ENCODE measurements at places on chromosomes 11 and 22.

- DNase-seq, result no peak
These were observed 49.5 kb downstream of the ARFGAP2 start for GRCh38 chr11:47127213-47127612.

DNA sequence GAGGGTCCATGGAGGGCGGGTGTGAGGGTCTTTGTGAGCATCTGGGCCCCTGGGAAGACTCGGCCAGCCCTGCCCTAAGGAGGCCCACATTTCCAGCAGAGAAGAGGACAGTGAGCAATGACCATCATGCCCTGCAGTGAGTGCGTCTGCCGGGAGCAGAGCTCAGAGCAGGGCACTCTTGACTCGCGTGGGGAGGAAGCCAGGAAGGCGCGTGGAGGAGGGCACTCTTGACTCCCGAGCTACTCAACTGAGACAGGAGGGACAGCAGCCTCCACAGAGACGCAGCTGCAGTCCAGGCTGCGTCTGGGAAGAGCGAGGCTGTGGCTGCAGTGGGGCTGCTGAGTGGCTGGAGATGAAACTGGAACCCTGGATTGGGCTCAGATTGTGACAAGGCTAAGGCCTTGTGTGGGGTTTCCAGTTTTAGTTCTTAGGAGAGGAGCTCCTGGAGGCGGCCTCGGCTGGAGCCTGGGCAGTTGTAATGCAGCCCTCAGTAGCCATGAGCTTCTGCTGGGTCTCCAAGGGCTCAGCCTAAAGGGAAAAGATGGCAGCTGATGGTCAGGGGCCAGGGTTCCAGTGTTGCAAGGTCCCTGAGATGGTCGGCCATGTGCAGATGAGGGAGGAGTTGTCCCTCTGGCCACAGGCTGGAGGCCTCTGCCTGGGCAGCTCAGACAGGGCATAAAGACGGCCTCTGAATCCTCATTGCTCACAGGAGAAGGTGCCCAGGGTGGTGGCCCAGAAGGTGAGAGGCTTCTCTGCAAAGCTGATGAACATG, 264.7 kb upstream of the B3GAT1 start:
- DNase-seq, result no peak

GRCh38 chr11:64093233-64094039, 57.7 kb downstream of the FLRT1 start:
- DNase-seq, result peak; percentile 27

- DNase-seq, result no peak
These were observed 1181.6 kb downstream of the TBC1D22A start for GRCh38 chr22:47943729-47944700.

DNA sequence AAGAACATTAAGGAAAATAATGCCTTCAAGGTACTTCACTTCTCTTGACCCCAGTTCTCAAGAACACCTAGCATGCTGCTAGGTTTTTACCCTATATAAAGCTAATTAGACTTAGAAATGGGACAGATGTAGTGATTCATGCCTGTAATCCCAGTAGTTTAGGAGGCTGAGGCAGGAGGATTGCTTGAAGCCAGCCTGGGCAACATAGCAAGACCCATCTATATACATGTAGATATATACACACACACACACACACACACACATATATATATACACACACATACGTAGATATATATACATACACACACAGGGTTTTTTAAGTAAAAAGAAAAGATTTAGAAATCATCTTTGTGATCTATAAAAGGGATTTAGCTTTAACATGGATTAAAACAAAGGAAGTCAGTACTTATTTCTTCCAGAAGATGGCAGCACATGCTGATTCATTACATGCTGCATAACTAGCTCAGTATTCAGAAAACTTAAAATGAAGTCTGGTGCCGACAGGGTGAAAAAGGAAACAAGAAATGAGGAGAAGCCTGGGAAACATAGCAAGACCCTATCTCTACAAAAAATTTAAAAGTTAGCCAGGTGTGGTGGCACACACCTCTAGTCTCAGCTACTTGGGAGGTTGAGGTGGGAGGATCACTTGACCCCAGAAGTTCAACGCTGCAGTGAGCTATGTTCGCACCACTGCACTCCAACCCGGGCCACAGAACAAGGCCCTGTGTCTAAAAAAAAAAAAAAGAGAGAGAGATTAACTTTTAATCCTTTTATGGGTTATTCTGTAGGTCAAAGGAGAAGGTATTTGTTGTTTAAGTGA, 28.5 kb upstream of the RBX1 start:
- peak; percentile 26 for DNase-seq

- DNase-seq, result peak; percentile 15
These were observed 1.0 kb downstream of the FJX1 start for GRCh38 chr11:35619116-35619854.

DNA sequence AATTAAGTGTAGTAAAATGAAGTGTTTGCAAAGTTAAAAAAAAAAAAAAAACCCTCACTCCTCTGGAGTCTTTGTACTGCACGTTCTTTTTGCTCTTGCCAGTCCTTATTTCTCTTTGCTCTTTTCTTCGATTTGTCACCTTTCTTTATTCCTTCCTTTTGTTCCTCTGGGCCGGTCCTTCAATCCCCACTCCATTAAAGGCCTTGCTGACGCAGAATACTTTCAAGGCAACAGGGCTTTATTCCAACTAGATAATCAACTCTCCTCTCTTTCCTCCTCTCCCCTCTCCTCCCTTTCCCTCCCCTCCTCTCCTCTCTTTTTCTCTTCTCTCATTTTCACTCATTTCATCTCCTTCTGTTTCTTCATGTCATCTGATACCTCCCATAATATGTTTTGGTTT, 138.2 kb upstream of the NTM start:
- no peak for DNase-seq

DNA sequence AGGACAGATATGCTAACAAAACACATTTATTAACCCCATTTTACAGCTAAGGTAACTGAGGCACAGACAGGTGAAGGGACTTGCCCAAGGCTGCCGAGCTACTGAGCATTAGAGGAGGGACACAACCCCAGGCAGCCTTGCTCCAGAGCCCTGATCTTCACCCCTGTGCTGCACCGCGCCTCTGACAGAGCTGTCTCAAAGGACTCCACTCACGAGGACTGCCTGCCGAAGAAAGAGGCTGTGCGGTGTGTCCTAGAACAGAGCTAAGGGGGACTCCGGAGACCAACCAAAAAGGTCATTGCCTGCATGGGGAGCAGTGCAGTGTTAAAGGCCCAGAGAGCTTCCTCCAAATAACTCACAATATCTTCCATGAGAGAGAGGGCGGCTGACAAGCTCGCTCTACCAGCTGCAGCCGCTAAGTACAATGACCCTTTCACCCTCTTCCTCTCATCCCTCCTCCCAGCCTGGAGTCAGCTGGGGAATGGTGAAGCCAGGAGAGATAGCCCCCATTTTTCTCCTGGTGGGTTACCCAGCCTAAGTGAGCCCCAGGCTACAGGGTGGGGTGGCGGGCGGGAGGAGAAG, 119.2 kb downstream of the DSCAML1 start:
- no peak for DNase-seq

GRCh38 chr11:12784987-12785386, 110.8 kb downstream of the TEAD1 start:
- DNase-seq, result no peak

DNA sequence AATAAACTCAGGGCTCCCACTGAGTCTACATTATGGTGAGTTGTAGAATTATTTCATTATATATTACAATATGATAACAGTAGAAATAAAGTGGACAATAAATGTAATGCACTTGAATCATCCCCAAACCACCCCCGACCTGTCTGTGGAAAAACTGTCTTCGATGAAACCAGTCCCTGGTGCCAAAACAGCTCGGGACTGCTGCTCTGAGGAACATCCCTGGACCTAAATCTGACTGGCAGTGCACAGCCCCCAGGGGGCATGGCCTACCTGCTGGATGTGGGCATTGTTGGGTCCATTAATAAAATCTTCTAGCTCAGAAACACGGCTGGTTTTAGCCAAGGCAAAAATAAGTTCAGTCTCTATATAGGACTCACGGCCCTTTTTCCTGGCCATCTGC, 29.3 kb upstream of the SLC25A1 start:
- no peak for DNase-seq

DNA sequence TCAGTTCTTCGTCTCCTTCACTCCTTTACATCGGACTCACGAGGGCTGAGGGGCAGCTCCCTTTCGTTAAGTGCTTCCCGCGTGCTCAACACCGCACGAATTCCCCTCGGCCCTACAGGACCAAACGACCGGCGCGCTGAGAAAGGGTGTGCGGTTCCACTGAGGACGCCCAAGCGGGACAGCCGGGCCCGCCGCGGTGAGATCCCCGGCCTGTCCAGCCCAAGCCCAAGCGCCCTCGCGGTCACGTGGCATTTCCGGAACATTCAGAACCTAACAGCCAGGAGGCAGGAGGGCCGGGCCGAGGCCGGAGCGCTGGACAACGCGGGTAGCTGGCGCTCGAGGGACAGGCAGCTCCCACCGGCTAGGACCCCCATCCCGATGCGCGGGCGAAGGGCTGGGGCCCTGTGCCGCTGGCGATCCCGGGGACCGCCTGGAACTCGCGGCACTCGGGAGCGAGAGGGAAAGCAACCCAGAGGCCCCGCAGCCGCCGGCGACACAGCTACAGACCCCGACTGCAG, 737 bp upstream of the STIP1 start:
- DNase-seq, result no peak

DNA sequence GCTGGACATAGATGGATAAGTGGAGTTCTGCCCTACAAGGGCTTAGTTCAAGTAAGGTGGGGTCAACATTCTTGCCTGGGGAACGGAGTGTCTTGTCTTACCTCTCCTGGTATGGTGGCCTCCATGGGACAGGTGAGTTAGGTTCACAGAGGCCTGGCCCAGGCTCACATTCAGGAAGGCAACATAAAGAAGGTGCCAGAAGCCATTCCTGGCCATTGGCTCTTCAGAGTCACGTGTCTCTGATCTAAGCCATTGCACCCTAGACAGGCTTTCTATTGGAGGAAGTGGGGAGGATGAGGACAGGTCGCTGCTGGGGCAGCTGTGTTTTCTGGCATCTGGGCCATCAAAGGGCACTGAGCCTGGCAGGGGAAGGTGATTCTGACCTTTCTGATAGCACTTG, 14.8 kb downstream of the LMO2 start:
- DNase-seq, result no peak

DNA sequence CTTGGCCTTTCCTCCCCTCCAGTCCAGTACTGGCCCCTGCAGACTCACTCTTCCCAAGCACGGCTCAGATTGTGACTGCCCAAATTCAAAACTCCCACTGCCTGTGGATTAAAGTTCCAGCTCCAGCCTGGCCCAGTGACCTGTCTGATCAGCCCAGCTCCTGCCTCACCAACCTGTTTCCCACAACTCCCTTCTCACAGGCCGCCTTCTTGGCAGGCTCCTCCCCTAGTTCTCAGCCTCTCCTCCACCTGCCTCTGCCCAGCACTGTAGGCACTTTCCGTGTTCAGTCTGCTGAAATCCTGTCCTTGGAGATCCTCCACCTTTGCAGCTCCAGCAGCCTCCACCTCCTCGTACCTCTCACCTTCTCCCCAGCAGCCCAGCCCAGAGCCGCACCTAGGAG, 68.6 kb downstream of the MICAL2 start:
- no peak for DNase-seq

DNA sequence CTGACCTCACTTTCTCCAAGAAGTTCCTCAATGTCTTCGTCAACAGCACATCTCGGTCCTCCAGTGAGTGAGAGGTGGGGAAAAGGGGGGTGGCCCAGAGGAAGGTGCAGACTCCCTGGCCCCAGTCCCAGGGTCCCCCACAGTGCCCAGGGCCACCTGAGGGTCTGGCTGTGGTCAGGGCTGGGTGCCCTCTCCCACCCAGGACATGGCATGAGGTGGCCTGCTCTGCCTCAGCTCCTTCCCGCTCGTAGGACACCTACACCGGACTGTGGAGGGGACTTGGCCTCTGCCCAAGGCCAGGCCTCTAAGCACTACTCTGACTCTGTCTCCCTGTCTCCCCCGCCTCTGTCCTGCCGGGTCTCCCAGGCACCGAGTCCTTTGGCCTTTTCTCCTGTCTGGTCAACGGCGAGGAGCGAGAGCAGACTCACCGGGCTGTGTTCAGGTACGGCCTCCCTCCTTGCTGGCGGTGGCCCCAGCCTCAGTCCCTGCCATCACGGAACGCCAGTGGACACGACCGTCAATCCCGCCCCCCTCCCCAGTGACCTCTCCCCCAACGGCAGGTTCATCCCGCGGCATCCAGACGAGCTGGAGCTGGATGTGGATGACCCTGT, 4.5 kb downstream of the MAPK8IP2 start:
- no peak for DNase-seq

DNA sequence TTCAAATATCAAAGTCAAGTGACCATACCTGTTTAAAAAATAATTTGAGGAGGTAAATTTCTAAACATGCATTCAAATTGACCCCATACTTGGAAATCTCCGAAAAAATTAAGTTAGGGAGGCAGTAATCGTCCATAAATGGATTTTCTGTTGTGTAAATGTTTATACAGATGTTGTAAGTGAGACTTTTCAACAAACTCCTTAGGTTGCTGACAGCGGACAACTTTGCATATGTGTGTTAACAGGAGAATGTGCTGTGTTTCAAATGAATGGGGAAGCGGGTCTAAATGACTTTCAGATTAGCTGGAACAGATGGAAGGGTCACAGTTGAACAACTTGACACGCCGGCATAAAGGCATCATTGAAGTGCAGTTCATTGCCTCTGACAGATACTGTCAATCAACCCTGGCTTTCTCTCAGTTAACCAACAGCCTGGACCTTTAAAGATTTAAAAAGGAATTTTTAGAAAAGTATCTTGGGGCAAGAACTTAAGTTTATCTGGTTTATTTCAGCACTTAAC, 98.2 kb upstream of the DBX1 start:
- no peak for DNase-seq

GRCh38 chr11:72529068-72529467, 94.7 kb upstream of the CLPB start:
- no peak for DNase-seq

- no peak for DNase-seq
These were observed 1.8 kb downstream of the NDUFV1 start for GRCh38 chr11:67608486-67608885.

- no peak for DNase-seq
These were observed 10.6 kb upstream of the C11orf58 start for GRCh38 chr11:16727806-16728205.

GRCh38 chr11:114359342-114359741, 41.0 kb downstream of the C11orf71 start:
- DNase-seq, result no peak
